ENCODE measurements at places on chromosomes 12 and 14.

DNA sequence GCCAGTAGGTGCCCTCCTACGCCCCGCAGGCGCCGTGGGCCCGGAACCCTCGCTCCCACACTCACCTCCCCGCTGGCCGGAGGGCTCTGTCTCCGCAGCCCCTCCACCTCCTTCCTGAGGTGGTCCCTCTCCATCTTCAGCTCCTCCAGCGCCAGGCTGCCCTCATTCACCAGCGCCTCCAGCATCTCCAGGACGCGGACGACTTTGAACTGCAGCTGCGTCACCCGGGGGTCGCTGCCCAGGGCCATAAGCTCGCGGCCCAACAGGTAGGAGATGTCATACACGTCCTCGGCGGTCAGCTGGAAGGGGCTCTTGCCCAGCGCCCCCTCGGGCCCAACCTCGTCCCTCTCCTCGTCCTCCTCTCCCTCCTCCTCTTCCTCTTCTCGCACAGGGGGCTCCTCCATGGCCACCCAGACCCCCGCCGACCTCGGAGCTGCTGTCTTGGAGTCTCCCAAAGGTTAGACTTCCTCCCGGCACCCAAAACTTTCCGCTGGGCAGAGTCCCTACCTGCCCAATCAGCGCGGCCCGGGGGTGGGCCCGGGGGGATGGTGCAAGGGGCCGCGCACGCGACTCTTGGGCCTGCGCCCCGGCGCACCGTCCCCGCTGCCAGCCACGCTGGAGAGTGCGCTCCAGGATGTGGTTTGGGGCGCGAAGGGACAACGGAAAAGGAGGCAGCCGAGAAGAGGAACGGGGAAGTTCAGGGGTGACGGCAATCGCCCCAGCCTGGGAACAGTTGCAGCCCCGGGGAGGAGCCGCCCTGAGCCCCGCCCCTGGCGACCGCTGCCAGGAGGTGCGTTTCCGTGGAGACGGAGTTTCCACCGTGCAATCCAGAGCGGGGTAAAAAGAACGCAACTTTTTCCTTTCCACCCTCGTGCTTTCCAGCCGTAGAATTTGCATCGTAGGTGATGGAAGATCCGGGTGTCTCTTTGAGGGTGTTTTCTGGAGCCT is at the start of gene RILPL2:
TSS of gene RILPL2 (minus strand) at position 668 of the 948 bp plus-strand sequence. CDS start at position 404, 264 bp downstream.
- peak; percentile 49 for DNase-seq

DNA sequence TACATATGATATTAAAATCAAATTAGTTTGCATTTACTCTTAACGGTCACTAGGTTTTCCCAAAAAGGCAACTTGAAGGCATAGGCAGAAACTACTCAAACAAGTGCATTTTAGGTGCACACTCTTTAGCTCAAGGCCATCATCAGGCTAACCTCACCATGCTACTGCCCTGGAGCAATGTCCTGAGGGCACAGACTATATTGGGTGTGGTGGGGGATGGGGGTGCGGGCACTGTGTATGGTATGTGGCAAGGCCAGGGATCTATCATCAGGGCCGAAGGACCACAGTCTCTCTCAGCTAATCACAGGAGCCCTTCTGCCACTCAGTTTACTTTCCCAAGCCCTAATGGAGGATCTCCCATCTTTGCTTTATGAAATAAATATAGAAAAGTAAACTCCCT is 51.9 kb downstream of the SH2B3 start:
- no peak for DNase-seq

DNA sequence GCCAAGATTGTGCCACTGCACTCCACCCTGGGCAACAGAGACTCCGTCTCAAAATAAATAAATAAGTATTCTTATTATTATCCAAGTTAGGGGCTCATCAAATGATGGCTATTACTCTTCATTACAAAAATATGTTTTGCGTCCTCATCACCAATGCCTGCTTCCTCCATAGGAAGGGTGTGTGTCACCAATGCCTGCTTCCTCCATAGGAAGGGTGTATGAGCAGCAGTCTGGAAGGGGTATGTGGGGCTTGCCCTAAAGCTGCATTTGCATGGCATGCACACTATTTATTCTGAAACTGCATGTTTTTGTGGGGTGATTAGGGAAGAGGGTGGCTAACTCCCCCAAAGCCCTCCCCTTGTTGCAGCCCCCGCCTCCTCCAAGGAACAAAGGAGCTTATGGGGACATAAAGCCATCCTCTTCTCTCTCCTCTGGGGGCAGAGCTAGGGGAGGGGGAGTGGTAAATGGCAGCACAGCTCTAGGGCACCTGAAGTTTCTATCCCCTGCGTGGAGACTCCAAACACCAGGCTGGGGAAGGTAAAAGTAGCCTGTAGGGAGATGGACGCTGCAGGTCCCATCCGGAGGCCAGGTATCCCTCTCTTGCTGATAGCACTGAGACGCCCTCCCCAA is 1.3 kb downstream of the CAMKK2 start:
- peak; percentile 17 for DNase-seq

DNA sequence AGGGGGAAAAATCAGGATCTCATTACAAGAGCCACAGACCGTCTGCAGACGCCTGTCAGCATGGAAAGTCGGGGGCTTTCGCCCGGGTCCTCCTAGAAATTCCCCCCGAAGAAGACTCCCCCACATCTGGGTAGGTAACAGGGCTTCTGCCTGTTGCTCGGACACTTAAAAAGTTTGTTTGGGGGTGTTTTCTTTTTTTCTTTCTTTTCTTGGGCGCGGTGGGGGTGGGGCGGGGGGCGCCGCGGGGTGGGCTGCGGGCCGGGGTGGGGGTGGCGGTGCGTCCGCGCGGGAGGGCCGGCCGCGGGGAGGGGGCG is 358 bp downstream of the ELK3 start:
- no peak for DNase-seq

- no peak for DNase-seq
These were observed 154.1 kb upstream of the PELI2 start for GRCh38 chr14:55964091-55964490.

DNA sequence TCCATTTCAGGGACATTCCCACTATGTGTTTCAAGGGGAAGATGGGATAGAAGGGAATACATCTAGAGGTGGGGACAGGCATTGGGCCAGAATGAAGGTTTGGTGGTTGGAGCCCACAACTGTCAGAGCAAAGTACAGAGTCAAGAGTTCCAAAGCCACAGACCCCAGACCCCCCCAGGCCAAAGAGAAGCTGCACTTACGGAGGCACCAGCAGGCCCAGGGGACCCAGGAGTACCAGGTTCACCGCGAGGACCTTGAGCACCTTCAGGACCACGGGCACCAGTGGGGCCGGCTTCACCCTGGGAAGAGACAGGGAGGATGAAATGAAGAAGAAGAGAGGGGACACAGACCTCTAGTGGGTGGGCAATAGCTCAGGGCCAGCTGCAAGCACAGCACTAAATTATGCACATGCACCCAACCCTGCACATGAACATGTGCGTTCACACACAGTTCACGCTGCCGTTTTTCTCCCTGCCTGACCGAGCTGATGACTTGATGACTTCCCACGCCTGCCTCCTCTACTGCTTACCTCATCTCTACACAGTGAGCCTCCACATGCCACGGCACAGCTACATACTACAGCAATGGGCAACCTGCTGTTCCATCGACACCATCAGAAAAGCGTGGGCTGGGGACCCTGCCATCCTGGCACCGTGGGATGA is 16.7 kb downstream of the COL2A1 start:
- no peak for DNase-seq

DNA sequence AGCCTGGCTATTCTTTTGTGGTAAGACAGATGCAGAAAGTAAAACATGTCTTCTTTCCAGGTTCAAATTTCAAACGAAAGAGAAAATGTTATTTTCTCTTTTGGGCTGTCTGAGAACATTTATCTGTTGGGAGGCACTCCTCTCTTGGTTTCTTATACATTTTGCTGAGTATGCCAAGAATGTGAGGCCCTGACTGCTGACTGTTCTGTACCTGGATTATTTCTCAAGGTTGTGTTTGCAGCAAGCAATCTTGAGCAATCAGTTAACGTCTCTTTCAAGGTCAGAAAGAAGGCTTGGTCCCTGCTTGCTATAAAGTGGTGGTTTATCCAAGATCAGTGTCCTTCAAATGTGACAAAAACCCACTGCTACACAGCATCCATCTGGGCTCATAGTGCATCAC is 9.8 kb downstream of the SSTR1 start:
- DNase-seq = peak; percentile 61

GRCh38 chr12:101733166-101733565 is 6.1 kb downstream of the SYCP3 start:
- DNase-seq = no peak

DNA sequence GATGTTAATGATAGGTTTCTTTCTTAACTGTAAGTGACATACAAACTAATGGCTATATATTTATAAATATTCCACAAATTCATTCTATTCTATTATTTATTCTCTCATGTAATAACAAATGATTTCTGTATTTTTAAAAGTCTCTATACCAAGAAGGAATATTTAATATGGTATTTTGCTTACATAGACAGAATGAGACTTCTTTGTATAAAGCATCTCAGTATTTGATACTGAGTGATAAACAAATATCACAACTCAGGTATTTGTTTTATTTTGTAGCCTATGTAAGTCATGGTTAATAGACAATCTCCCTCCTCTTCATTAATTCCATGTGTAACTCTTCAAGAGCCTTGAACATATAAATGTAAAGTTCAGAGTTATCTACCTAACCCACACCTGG is 18.0 kb downstream of the ATL1 start:
- no peak for DNase-seq

GRCh38 chr14:54169254-54169924 is 212.8 kb upstream of the BMP4 start:
- peak; percentile 65 for DNase-seq

GRCh38 chr14:78340250-78340649 is 170.1 kb downstream of the NRXN3 start:
- DNase-seq = no peak

GRCh38 chr12:120316798-120317223 is 10.8 kb downstream of the PLA2G1B start:
- DNase-seq = no peak

- peak; percentile 64 for DNase-seq
These were observed 21.2 kb downstream of the PRPF40B start for GRCh38 chr12:49644620-49644994.

DNA sequence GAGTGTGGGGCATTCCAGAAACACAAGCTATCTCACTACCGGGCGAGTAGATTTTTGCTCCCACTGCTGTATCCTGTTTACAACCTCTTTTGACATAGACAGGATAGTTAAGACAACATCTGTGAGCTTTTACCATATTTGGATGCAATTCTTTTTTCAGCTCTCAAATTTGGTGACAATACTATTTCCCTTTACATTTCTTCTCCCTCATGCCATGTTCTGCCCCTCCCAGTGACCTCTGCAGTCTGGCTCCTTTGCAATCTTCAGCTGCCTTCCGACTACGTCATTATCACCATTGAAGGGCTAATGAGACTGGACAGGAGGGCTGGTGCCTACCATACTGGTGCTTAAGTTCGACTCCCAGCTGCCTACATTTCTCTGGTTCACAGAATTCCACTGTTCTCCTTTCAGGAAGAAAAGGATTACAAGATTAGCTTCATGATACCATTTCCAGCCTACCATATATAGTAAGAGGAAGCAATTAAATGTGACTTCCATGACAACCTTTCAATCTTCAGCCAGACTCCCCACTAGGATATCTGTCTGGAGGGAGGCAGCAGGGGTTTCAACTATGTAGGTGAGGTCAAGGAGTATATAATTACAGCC is 251.6 kb downstream of the PHLDA1 start:
- no peak for DNase-seq
